OCI-LY7 (cell line): ENCODE measurements at places on chromosomes 11 and 22.

DNA sequence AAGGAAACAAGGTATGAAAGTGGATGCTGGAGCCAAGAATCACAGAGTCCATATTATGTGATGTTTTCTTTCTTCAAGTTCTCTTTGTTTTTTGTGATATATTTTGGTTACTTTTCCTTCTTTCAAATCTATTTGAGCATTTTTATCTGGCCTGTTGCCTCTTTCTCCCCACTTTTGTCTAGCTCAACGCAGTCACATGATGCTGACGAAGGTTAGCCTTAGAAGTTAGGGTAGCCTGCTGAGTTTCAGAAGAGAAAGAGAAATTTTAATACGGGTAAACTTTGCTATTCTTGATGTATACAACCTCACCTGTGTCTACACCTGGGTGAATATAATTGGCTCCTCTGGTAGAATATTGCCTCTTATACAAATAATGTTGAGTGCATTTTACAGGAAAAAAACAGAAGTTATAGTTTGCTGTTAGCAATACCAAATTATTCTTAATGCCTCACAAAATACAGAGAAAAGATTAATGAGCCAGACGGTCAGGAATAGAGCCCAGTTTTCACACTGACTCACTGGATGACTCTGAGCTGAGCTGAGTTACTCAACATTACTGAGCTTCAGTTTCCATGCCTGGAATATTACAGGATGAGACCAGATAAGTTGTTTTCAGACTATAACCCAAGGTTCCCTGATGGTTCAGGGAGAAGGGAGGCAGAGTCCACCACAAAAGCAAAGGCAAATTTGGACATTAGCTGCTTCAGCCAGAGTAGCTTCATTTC lies 161.6 kb upstream of the BDNF start:
- no peak for DNase-seq

- no peak for DNase-seq
Measured at GRCh38 chr11:94020777-94021481, at the start of gene HEPHL1. TSS of gene HEPHL1 (plus strand) at chr11:94021354. CDS start at chr11:94021369, 15 bp downstream.

GRCh38 chr11:11998091-11998781 lies 10.2 kb downstream of the DKK3 start:
- no peak for DNase-seq

GRCh38 chr11:44143987-44144909 lies 48.8 kb downstream of the EXT2 start:
- DNase-seq, result no peak

DNA sequence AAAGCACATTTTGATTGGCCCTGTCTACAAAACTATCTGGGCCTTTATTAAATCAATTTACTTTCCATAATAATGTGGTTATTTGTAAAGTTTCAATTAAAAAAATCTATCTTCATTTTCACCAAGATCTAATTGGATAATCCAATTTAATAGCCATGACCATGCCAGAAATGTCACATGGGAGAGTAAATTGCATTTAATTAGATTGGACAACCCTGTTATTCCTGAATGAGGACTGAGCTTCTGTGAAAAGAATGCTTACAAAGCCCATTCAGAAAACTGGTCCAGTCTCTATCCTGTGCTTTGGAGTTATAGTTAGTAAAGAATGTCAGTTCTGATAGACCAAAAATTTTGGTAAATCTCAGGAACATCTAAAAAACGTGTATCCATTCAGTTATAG lies 541.9 kb upstream of the ANO5 start:
- DNase-seq, result no peak

DNA sequence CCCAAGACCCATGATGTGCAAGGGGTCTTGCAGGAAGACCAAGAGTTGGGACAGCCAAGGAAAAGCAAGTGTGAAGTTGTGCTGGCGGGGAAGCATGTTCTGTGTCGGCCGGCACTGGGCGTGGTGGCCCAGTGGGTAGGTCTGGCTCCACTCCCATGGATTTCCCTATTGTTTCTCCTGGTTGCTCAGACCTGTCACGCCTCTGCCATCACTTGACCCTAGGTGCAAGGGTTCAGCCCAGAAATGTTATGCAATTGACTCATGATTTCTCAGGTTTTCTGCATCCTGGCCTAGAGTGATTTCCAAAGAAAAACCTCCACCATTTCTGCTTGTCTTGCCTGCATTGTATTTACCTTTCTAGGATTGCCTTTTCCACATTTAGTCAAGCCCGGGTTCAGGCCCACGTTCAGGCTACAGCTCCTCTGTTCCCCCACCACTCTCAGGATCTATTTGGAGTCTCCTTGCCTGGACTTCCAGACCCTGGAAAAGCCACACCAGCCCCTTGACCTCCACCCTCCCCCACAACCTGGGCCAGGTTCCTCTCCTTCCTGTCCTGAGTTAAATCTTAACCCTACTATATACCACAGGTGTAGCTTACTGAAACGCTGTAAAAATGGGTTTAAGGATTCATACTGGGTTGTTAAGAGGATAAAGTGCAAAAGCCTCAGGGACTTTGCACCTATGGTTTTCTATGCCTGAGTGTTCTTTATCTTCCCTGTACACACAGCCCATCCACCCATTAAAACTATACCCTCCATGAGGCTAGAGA lies 17.5 kb upstream of the FOLR1 start:
- no peak for DNase-seq

DNA sequence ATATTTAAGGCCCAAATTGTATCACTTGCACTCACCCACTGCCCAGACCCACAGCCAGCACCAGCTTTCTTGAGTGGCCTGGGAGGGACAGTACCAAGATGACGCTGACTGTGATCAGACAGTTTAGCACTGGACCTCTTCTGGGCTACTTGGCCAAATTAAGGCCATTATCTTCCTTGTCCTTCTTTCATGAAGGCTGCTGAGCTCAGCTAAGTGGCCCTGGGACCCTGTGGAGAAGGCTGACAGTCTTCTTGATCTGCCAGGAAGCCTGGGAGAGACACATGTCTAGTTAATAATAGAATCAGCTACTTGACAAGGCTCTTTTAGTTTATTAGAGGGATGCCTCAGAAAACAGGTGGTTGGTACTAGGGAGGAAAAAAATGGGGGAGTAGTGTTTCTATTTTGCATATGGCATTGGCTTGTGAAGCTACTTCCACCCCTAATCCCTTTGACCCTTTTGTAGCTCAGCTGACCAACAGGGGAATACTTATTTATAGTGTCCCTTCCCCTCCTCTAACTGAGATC lies 127.9 kb upstream of the NTM start:
- no peak for DNase-seq

GRCh38 chr11:59010708-59011107 lies 71.4 kb downstream of the GLYATL1 start:
- DNase-seq, result no peak

- peak; percentile 91 for DNase-seq
Measured at GRCh38 chr22:39170825-39171622, 18.5 kb upstream of the CBX7 start.

- DNase-seq, result no peak
Measured at GRCh38 chr11:7251487-7251835, 243 bp upstream of the SYT9 start.

DNA sequence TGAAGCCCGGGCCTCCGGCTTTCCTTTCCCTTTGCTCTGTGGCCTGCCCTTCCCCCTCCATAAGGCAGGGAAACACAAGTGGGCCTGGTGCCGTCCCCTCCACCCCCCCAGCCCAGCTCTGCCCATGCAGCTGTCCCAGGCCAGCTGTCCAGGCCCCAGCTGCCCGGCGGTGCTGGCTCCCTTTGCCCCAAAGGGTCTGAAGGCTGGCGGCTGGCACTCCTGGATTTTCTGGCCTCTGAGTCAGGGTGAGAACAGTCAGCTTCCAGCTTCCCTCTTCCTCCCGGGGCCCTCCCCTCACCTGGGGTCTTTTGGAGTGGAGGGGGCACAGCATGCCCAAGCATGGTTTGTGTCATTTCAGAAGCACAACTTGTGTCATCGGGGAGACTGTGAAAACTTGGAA lies 27.8 kb downstream of the CD82 start:
- no peak for DNase-seq
